M059J (cell line): ENCODE measurements at places on chromosomes 12 and 14. TPM values are rescaled to one million over a fixed set of nuclear protein-coding genes. Genes with fewer than 3 reads are reported as not detected.

TMEM121 gene
- total RNA-seq = 1.9 and 5.4 TPM in 2 replicates

POC1B gene
- total RNA-seq = 19.4 and 21.7 TPM in 2 replicates

C3AR1 gene
- 0.47 and 1.3 TPM in 2 replicates for total RNA-seq

AMDHD1 gene
- total RNA-seq = 1.5 TPM in 1 of 2 replicates, not detected in the other

SAMD15 gene
- 0.59 and 1.4 TPM in 2 replicates for total RNA-seq

PPP1R36 gene
- total RNA-seq = 0.10 and 0.89 TPM in 2 replicates

ACRBP gene
- not detected in 2 replicates for total RNA-seq

RFX4 gene
- total RNA-seq = not detected in 2 replicates

KRT80 gene
- total RNA-seq = 36.6 and 52.7 TPM in 2 replicates

GRCh38 chr14:64580467-64580866, 30.7 kb downstream of the PPP1R36 start:
- DNase-seq = no peak

- DNase-seq = no peak
These were observed 61.2 kb downstream of the SLC38A6 start for GRCh38 chr14:61042220-61042619.

DNA sequence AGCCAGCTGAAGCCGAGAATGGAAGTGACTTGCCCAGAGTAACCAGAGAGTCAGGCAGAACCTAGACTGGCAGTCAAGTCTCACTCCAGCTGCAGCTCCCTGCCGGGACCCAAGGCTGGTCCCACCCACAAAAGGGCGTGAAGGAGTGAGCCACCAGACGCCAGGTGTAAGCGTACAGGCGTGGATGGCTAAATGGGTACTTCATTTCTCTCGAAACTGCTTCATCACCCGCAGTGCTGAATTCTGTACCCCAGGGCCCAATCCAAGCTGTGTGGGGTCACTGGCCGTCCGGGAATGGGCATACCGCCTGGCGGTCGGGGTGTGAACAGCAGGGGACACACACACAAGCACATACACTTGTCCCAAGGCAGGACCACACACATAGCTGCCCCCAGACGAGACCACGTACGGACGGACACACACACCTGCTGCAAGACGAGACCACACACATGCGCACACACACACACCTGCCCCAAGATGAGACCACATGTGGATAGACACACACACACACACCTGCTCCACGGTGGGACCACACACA, 34.8 kb downstream of the DEGS2 start:
- DNase-seq = no peak

DNA sequence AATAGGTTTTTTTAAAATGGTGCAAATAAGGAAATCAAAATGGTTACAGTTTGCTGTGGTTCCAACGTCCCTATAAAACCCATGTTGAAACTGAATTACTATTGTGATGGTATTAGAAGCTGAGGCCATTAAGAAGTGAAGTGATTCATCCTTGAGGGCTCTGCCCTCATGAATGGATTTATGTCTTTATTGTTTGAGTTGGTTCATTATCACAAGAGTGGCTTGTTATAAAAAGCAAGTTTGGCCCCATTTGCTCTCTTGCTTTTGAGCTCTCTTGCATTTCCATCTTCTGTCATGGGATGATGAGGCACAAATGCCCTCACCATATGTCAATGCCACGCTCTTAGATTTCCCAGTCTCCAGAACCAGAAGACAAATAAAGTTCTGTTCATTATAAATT, 62.3 kb downstream of the PRKD1 start:
- peak; percentile 41 for DNase-seq

DNA sequence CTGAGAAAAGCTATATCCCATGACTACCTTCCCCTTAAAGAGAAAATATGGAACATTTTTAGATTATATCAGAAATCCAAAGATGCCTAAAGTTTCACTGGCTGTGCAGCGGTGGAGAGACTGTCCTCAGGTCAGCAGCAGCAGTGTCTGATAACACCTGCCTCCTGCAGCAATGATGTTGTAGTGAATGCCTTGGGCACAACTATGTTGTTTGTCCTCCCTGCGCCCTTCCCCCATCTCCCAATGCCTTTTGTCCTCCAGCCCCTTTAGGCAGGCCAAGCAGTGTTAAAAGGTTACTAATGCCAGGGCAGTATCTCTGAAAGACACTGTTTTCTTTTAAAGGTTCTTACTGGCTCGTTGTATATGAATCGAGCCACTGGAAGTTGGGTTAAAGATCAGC, 13.2 kb downstream of the RTRAF start:
- DNase-seq = no peak

- DNase-seq = no peak
These were observed 177.7 kb upstream of the LHX5 start for GRCh38 chr12:113649256-113649830.

DNA sequence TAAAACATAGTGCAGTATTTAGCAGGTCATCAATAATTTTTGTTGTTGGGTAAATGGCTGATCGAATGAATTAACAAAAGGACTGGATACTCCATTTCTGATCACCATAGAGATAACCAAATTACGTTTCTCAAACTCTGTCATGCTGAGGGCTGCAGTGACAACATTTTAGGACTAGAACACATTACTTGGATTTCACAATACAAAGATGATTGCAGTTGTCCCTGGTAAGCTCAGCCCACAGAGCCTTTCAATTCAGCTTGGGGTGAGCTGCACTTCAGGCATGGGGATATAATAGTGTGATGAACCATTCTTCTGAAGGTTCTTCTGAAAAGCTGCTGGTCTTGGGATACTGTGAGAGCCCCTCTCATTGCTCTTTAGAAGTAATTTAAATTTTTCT, 74.3 kb downstream of the FAR2 start:
- DNase-seq = no peak

GRCh38 chr14:102693006-102693755, 84.1 kb upstream of the TRAF3 start:
- no peak for DNase-seq

DNA sequence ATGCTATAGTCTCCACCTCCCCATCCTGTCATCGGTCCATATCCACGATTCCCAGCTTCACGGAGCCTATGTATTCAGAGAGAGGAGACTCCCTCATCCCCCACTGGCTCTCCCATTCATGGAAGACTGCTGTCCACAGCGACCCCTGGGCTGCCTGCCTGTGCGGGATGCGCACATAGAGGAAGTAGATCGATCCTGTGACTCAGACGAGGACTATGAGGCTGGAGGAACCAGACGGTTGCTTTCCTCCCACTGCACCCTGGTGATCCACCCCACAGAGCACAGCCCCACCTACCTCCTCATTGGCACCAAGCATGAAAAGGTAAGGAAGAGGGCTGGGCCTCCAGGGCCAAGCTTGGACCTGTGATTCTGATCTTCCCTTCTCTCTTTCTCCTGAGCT, 24.4 kb downstream of the PIGH start:
- DNase-seq = peak; percentile 26

- no peak for DNase-seq
These were observed 11.4 kb downstream of the GLT1D1 start for GRCh38 chr12:128864516-128865186.

DNA sequence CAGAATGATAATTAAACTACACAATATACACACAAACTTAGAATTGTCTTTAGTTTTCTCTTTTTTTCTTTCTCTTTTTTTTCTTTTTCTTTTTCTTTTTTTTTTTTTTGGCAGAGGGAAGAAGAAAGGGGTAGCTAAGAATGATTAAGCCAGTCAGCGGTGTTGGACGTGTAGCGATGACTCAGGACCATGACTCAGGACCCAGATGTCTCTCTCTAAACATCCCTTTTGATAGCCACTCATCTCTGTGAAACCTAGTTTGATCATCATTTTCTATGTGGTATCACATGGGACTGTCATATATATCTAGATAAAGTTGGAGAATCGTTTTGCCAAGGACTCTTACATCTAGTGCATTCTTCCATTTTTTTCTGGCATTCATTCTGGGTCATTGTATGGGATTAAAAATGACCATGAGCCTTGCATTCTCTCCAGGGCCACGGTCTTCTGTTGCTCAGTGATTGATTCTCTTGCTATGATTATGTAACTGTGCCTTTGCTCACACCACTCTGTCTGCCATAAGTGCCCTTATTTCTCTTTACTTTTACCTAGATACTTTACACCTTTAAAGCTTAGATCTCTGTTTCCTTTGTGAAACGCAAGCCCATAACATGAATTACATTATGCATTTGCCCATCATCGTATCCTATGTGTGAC, 26.6 kb upstream of the NRXN3 start:
- peak; percentile 40 for DNase-seq

GRCh38 chr12:127381043-127381668, 885.8 kb upstream of the TMEM132C start:
- DNase-seq = peak; percentile 47

DNA sequence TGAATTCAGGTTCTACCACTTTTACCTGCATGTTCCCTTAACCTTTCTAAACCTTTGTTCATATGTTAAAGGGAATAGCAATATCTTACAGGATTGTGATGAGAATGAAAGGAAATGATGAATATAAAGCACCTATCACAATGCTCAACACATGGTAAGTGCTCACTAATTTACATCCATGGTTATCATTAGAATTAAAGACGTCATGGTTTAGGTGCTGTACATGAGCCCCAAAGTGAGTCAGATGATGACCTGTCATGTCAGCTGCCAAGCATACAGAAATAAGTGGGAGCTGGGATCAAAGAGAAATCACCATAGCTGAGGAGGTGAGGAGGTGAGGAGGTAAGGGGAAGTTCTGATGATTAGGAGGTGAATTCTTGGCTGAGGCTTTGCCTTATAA, 135.9 kb upstream of the ATP2B1 start:
- DNase-seq = no peak

DNA sequence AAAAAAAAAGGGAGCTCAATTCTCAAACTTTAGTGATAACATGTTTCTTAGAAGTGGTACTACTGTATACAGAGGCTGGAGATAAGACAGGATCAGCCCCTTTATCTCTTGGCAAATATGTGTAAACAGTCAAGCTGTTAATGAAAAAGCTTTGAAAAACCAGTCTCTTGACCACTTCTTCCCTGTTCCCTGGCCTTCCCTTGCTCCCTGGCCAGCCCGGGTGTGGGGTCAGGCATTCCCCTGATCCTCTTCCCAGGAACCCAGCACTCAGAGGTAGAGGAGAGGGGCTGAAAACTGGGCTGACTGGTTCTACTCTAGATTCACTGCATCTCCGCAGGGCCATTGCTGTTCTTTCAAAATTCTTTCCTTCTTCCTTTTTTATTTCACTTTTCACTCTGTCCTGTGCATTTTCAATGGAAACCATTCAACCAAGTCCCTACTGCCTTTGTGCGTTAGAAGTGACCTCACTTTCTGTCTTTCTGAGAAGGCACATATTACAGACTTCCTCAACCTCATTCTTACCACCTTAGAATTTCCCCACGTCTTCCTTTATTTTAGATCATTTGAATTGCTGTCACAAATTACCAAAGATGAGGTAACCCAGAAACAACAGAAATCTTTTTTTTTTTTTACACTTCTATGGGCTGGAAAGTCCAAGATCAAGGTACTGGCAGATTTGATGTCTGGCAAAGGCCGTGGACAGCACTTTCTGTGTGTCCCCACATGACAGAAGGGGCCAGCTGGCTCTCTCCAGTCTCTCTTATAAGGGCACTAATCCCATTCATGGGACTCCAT, 5.7 kb downstream of the GNG2 start:
- no peak for DNase-seq

- DNase-seq = peak; percentile 7
These were observed 991 bp upstream of the RCOR1 start for GRCh38 chr14:102591372-102591943.

- DNase-seq = no peak
These were observed 33.4 kb downstream of the PNMA1 start for GRCh38 chr14:73680821-73681220.

DNA sequence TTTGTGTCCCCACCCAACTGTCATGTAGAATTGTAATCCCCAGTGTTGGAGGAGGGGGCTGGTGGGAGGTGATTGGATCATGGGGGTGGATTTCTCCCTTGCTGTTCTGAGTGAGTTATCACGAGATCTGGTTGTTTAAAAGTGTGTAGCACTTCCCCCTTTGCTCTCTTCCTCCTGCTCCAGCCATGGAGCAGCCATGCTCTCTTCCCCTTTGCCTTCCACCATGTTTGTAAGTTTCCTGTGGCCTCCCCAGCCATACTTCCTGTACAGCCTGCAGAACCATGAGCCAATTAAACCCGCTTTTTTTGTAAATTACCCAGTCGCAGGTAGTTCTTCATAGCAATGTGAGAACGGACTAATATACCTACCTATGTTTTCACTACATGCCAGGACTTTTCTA, 2.6 kb upstream of the POC1B start:
- DNase-seq = no peak

DNA sequence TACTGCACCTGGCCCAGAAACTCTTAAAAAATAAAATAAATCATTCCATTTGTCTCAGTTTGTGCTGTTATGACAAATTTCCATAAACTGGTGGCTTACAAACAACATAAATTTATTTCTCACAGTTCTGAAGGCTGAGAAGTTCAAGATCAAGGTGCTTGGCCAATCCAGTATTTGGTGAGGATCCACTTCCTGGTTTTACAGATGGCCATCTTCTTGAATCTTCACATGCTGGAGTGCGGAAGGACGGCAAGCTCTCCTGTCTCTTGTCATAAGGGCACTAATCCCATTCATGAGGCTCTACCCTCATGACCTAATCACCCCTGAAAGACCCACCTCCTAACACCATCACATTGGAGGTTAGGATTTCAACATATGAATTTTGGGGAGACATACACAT, 29.9 kb upstream of the MYBPC1 start:
- peak; percentile 1 for DNase-seq

- DNase-seq = no peak
These were observed 87.3 kb downstream of the SLC41A2 start for GRCh38 chr12:104870797-104871196.

DNA sequence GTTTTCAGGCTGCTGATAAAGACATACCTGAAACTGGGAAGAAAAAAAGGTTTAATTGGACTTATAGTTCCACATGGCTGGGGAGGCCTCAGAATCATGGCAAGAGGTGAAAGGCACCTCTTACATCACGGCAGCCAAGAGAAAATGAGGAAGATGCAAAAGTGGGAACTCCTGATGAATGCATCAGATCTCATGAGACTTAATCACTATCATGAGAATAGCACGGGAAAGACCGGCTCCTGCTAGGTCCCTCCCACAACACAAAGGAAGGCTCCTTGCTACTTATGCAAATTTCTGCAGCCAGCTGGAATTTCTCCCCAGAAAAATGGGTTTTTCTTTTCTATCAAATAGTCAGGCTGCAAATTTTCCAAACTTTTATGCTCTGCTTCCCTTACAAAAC, 174.1 kb upstream of the RMST start:
- no peak for DNase-seq

DNA sequence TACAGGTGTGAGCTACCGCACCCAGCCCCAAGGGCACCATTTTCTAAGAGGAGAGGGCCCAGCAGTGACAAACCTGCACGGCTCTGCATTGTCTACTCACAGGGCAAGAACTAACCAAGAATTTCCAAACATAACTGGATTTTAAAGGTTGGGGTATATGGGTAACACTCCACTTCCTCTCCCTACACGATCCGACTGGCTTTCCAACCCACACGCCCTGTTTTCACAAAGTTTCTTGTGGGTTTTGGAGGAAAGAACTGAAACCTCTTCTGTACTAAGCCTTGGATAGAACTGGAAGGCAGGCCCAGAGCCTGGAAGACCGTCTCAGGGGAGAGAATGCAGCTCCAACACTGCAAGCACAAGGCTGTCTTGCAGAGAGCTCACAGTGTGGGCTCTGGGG, 24.9 kb downstream of the SNRNP35 start:
- DNase-seq = no peak

GRCh38 chr12:104588921-104589590, 132.3 kb downstream of the CHST11 start:
- DNase-seq = no peak
